ENCODE measurements at places on chromosomes 1 and 21.

- no peak for DNase-seq
Measured at GRCh38 chr1:224800486-224801119, 128.9 kb upstream of the DNAH14 start.

DNA sequence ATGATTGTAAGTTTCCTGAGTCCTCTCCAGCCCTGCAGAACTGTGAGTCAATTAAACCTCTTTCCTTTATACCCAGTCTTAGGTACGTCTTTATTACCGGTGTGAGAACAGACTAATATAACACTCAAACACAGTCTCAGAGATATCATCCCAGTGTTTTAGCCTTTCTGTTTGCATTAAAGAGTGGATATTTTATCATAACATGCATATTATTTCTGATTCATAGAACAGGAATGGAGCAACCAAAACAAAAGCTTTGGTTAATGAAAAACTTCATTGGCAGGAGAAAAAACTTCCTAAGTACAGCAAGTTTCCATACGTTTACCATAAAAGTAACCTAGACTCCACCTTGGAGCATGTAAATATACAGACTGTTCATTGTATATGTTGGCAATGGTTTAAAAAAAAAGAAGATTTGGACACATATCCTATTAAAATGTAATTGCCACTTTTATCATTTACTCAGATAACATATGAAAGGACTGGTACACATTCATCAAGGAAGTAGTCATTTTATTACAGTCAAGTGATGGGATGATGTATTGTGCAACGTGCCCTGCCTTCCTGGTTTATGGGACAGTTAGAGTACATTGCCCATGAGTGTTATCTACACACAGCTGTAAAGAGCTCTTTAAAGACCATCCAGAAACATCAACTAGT lies 144.8 kb downstream of the ETS2 start:
- no peak for DNase-seq

DNA sequence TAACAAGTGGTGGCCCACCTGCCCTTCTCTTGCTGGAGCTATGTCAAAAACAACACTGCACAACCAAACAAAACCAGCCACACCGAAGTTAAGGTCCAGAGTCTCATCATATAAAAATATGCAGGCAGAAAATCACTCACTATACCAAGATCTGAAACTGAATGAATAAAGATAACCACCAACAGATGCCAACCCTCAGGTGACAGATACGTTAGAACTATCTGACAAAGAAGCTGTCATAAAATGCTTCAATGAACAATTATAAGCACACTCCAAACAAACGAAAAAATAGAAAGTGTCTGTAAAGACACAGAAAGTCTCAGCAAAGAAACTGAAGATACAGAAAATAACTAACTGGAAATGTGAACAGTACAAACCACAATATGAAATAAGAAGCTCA lies 14.0 kb downstream of the ZNF496 start:
- no peak for DNase-seq

DNA sequence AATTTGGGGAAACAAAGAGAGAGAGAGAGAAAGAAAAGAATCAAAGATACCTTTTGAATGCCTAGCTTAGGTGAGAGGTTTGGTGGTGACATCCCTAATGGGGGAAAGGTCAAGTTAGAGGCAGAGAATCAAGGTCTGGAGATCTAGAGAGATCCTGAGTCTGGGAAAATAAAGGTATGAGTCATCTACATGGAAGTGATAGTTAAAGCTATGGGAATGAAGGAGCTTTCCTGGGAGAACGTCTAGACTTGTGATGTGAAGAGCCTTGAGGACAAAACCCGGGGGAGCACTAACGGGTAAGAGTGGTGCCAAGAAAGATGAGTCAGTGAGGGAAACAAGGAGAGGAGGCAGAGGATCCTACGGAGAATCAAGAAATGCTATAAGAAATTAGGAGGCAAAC lies 110.8 kb upstream of the RUNX1 start:
- DNase-seq, result no peak

GRCh38 chr1:224521904-224522734 lies 87.5 kb upstream of the WDR26 start:
- DNase-seq, result no peak

GRCh38 chr1:233121947-233122559 lies 171.6 kb downstream of the NTPCR start:
- DNase-seq, result no peak

GRCh38 chr1:33925586-33925985 lies 61.7 kb downstream of the HMGB4 start:
- no peak for DNase-seq

DNA sequence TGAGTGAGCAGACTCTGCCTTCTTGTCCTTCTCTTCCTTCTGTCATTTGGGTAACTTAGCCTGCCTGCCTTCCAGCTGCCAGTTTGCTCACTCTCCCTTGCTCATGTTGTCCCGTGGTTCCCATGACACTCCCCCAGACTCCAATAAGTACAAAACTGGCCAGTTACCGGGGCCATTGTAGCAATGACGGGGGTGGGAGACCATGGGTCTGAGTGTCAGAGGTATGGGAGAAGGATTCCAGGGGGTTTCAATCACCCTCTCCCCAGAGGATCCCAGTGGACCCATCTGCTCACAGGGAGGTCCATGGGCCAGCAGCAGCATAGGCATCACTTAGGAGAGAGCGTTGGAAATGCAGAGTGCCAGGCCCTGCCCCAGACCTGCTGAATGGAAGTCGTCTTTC lies 51.3 kb downstream of the CAPN9 start:
- DNase-seq, result no peak

DNA sequence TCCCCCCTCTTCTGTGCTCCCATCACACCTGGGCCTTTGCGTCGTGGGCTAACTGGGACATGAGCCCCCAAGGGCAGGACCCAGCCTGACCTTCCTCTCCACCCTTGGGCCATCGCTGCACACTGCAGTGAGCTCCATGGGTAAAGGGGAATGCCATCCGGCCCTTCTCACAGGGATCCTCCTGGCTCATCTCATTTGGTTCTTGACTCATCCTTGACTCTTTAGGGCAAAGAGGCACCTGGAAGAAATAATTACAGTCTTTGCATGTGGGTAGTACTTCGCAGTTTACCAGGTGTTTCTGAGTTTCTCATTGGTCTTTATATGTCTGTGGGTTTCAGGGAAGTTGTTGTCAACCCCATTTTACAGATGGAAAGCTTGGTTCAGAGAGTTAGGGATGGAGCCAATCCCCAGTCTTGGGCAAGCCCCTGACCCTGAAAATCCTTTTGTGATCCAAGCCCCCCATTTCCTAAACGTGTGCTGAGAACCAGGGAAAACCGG lies 59.3 kb upstream of the ID3 start:
- no peak for DNase-seq

- no peak for DNase-seq
Measured at GRCh38 chr1:55592122-55592521, 377.0 kb upstream of the USP24 start.

- peak; percentile 52 for DNase-seq
Measured at GRCh38 chr1:179298952-179299351, 5.4 kb downstream of the SOAT1 start.

GRCh38 chr1:51344602-51345299 lies 14.4 kb upstream of the TTC39A start:
- no peak for DNase-seq

GRCh38 chr1:111556325-111557037 lies 53.0 kb upstream of the ADORA3 start:
- DNase-seq, result no peak

Data from stimulated activated CD4-positive, alpha-beta T cell treated with anti-CD3 and anti-CD28 coated beads, Interleukin-1b, Interleukin-23, amount 100 ng/mL, for 48 hours (primary cell).